ENCODE measurements at places on chromosomes 7 and 10.

GRCh38 chr10:87545783-87546182, 41.1 kb downstream of the MINPP1 start:
- no peak for DNase-seq

DNA sequence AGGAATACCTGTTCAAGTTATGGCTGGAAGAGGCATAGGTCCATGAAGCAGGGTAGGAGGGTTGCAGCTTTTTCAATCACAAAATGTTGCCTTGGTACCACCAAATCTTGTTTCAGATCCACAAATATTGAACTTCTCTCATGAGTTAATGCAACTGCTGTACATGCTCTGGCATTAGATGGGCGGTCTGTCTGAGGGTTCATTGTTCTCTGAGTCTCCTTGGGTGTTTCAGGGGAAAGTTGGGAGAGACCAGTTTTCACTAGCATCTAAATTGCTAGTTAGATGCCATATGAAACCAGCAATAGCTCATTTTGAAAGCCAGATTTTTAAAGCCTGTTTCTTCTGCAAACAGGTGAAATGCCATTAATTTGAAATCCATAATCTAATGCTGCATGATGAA, 27.8 kb upstream of the ELMO1 start:
- DNase-seq = no peak

- no peak for DNase-seq
These were observed 137.0 kb downstream of the CNNM2 start for GRCh38 chr10:103055105-103055504.

- DNase-seq = no peak
These were observed 101.2 kb downstream of the KIAA1217 start for GRCh38 chr10:24310104-24310503.

DNA sequence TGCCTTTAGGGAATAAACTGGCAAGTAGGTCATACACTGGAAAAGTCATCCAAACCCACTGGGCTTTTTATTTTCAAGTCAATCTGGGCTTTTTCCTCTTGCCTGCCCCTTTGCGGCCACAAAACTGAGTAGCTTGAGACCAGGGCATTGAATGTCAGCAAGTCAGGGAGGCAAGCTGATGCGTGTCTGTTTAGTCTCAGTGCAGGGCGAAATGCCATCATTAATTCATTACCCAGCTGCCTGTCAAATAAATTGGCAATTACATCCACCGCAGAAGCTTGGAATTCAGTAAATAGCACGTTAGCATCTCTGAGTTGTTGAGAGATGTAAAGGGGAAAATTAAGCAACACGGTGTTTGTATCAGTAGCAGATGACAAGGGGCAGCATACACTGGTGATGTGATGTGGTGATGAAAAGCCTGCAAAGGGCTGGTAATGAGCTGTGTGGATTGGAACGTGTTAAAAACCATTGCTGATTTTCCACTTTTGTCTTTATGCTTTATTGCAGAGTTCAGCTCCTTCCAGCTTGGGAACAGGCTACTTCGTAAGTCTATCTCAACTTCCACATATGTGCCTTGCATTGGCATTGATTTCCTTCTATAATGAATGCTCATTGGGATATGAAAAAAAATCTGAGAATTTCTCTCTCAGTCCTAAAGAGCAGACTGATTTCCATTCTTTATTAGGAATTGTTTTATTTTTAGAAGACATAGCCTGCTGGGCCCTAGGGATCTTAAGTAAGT, 535.9 kb downstream of the AUTS2 start:
- DNase-seq = no peak

DNA sequence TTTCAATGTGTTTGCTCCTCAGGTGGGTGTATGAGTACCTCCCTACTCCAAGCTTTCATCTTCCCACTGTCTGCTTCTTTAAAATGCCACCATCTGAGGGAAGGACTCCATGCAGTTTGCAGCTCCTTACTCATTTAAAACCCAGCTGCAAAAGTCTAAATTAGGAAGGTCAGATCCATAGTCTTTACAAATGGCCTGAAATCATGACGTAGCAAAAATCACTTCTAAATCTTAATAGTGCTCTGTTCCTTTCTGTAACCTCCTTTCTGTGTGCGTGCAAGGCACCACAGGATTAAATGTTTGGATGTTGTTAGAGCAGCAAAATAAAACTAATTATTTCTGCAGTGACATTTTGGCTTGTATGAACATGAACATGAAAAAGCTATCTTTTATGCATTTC, 366.9 kb upstream of the IGFBP3 start:
- no peak for DNase-seq

DNA sequence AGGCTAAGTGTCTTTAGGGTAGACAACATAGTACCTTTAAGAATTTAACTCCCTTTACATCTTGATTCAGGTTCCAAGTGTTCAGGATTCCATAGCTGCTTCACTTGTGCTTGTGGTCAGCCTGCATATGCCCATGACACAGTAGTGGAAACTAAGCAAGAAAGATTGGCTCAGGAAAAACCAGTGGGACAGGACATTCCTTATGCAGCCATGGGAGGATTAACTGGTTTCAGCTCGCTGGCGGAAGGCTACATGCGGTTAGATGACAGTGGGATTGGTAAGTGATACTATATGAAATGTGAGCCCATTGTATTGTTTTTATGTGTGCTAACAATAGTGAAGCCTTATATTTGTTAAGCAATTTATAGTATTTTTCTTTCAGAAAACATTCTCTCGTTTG, 11.3 kb downstream of the FAM221A start:
- no peak for DNase-seq
